Karpas-422 (cell line): ENCODE measurements at places on chromosomes 3 and 15. TPM values are rescaled to one million over a fixed set of nuclear protein-coding genes. Genes with fewer than 3 reads are reported as not detected.
A peak's percentile ranks its signal among the peaks of the same experiment; 100 is the strongest.

DNA sequence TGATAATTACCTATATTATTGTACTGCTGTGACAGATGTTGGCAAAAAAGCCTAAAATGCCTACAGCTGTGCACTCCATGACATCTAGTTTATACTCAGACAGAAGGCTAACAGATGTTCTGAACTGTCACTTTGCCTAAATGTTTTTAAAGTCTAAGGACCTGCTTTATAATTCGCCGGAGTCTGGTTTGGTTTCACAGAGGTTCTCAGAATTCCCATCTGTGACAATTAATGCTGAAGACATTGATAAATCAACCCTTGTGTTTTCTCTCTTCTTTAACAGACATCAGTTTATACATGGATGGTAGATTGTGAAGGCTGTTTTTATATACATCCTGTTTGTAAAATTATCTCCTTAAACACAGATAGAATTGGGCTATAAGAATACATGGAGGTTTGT, 19.8 kb upstream of the SOX2 start:
- no peak for DNase-seq
- no peaks in the 10 kb centered on the region for H3K4me1 ChIP-seq
- no peaks in the 10 kb centered on the region for H3K27me3 ChIP-seq
- no peak overlapping the region for H3K4me3 ChIP-seq
- no peak overlapping the region for H3K27ac ChIP-seq
- H3K36me3 ChIP-seq = no peaks in the 10 kb centered on the region

- no peak for DNase-seq
- peak overlapping the region; percentile 36; the same call in 1 of the 2 replicates for H3K27ac ChIP-seq
- H3K4me1 ChIP-seq = peaks cover 42% of the 10 kb centered on the region
- no peaks in the 10 kb centered on the region for H3K36me3 ChIP-seq
- peak overlapping the region; percentile 30; the same call in 1 of the 2 replicates for H3K4me3 ChIP-seq
- H3K27me3 ChIP-seq = no peaks in the 10 kb centered on the region
Measured at GRCh38 chr3:126995254-126995780, 12.4 kb downstream of the PLXNA1 start.

DNA sequence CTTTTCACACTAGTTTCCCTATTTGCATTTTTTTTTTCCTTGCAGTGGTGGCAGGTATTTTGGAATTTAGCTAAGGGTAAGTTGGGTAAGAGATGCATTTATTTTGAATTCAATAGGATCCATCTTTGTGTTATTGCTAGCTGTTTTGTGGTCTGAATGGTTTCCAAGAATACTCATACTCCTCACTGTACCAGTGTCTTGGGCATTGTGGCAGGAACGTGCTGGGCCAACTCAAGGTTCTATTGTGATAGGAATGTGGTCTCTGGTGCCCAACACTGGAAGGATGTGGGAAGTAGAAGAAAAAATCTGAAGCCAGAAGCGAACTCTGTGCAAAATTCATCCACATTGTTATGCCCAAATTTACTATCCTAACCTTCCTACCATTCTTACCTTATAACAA, 135.6 kb downstream of the RBMS3 start:
- no peak overlapping the region for H3K4me3 ChIP-seq
- H3K27me3 ChIP-seq = no peaks in the 10 kb centered on the region
- no peaks in the 10 kb centered on the region for H3K4me1 ChIP-seq

- H3K4me3 ChIP-seq = no peak overlapping the region
- no peaks in the 10 kb centered on the region for H3K4me1 ChIP-seq
- H3K27me3 ChIP-seq = no peaks in the 10 kb centered on the region
- no peak overlapping the region for H3K27ac ChIP-seq
Measured at GRCh38 chr3:38644662-38645053, 4.8 kb downstream of the SCN5A start.

The MRAS gene
- not detected in 2 replicates for total RNA-seq

The INSYN1 gene
- total RNA-seq = not detected in 2 replicates
